ENCODE measurements at places on chromosomes 6 and 20. TPM values are rescaled to one million over a fixed set of nuclear protein-coding genes. Genes with fewer than 3 reads are reported as not detected.
A peak's percentile ranks its signal among the peaks of the same experiment; 100 is the strongest.

DNA sequence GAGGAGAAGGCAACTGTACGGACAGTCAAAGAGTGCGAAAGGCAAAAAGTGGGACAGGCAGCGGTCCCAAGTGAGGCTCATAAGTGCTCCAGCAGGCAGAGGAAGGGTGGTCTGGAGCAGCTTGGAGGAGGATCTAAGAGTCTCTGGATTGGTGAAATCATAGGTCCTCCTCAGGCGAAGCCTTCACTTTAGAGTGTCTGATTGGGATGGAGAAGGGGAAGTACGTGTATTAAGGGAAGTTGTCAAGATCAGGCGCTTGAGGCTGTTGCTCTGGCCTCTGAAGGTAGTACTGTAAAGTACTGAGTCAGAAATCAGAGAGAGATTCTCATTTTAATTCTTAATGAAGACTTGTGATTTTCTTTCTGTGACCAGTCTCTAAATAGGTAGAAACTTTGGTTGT is 185.6 kb downstream of the KIF16B start:
- DNase-seq = no peak

The PAK5 gene
- 0.46 TPM for total RNA-seq

The PRSS16 gene
- 4.3 TPM for total RNA-seq

GRCh38 chr20:20843982-20844381 is 131.5 kb upstream of the RALGAPA2 start:
- DNase-seq = peak; percentile 80

The PBOV1 gene
- not detected for total RNA-seq

GRCh38 chr6:2938632-2939083 is 32.7 kb downstream of the SERPINB6 start:
- peak; percentile 59 for DNase-seq

- DNase-seq = no peak
These were observed 45.7 kb upstream of the TPD52L1 start for GRCh38 chr6:125107896-125108295.
